H1 (cell line): ENCODE measurements at places on chromosomes 5 and 9. TPM values are rescaled to one million over a fixed set of nuclear protein-coding genes. Genes with fewer than 3 reads are reported as not detected.

DNA sequence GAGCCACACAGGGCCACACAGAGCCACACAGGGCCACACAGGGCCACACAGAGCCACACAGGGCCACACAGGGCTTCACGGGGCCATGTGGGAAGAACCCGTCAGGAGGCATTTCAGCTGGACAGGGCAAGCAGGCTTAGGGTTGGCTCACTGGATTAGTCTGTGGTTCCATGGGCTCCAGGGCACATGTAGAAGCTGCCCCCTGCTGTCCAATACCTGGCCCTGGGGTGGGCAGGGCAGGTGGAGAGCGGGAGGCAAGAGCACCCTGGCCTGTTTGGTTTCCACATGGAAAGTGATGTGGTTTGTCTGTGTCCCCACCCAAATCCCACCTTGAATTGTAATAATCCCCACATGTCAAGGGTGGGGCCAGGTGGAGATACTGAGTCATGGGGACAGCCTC lies 16.4 kb upstream of the LPCAT1 start:
- peaks cover 2% of the 10 kb centered on the region; the same call in 1 of the 2 replicates for H3K27me3 ChIP-seq
- no peaks in the 10 kb centered on the region for H3K4me1 ChIP-seq
- no peak overlapping the region for H3K27ac ChIP-seq
- DNase-seq: peak; percentile 37

- H3K27me3 ChIP-seq: no peaks in the 10 kb centered on the region
- no peak for DNase-seq
- no peaks in the 10 kb centered on the region for H3K36me3 ChIP-seq
- no peak overlapping the region for H3K4me3 ChIP-seq
- no peaks in the 10 kb centered on the region; the same call in 1 of the 2 replicates for H3K4me1 ChIP-seq
These were observed 7.5 kb upstream of the CMBL start for GRCh38 chr5:10315201-10315600.

KIAA1191 gene
- total RNA-seq: 88.0 and 96.4 TPM in 2 replicates

DNA sequence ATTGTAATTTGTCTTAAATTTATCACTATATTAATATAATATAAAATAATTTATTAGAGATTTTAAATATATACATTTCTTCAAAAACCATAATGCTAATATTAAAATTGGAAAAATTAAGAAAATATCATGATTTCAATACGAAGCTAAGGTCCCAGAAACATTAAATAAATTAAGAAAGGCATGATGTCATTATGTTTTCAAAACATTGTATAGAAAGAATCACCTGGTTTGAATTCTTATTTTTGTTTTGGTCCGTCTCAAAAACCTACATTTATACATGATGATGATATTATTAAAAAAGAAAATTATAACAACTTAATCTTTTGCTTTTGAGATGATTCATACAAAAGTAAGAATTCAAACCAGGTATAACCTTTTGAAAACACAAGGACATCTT lies 8.2 kb upstream of the EDIL3 start:
- no peak for DNase-seq
- no peaks in the 10 kb centered on the region for H3K27me3 ChIP-seq
- no peak overlapping the region for H3K4me3 ChIP-seq
- no peaks in the 10 kb centered on the region for H3K36me3 ChIP-seq
- no peak overlapping the region for H3K27ac ChIP-seq

- H3K27ac ChIP-seq: no peak overlapping the region
- no peaks in the 10 kb centered on the region for H3K36me3 ChIP-seq
- no peaks in the 10 kb centered on the region for H3K27me3 ChIP-seq
- peaks cover 2% of the 10 kb centered on the region; the same call in 1 of the 2 replicates for H3K4me1 ChIP-seq
These were observed 18.2 kb downstream of the SLC22A5 start for GRCh38 chr5:132387640-132388117.

- H3K27ac ChIP-seq: no peak overlapping the region
- no peaks in the 10 kb centered on the region for H3K36me3 ChIP-seq
- H3K4me1 ChIP-seq: no peaks in the 10 kb centered on the region
- DNase-seq: peak; percentile 60
These were observed 65.3 kb downstream of the OLFM1 start for GRCh38 chr9:135152614-135153334.

- no peaks in the 10 kb centered on the region for H3K27me3 ChIP-seq
- no peaks in the 10 kb centered on the region for H3K36me3 ChIP-seq
- H3K4me3 ChIP-seq: no peak overlapping the region
- H3K4me1 ChIP-seq: peaks cover 2% of the 10 kb centered on the region; the same call in 1 of the 2 replicates
- no peak overlapping the region for H3K27ac ChIP-seq
These were observed 15.5 kb upstream of the SLC36A3 start for GRCh38 chr5:151318850-151319732.

SPINK1 gene
- 0.48 TPM in 1 of 2 replicates, not detected in the other for total RNA-seq

DNA sequence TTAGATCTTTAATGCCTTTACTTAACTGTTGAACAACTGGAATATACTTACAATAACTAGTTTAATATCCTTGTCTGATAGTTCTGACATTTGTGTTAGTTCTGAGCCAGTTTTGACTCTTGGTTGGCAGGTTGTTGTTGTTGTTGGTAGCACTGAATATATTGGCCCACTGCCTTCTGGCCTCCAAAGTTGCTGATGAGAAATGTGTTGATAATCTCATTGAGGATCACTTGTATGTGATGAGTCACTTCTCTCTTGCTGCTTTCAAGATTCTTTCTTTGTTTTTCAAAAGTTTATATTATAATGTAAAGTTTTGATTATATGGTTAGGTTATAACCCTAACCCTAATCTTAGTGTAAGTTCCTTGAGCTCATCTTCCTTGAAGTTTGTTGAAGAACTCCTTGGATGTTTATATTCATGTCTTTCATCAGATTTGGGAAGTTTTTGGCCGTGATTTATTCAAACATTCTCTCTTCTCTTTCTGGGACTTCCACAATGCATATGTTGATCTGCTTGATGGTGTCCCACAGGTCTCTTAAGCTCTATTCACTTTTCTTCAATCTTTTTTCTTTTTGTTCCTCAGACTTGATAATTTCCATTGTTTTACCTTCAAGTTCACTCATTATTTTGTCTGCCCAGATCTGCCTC lies 149.7 kb downstream of the FGF18 start:
- no peaks in the 10 kb centered on the region for H3K36me3 ChIP-seq
- no peaks in the 10 kb centered on the region for H3K27me3 ChIP-seq
- no peaks in the 10 kb centered on the region for H3K4me1 ChIP-seq
- no peak overlapping the region for H3K4me3 ChIP-seq
- no peak for DNase-seq

PDE6A gene
- total RNA-seq: not detected in 2 replicates

DNA sequence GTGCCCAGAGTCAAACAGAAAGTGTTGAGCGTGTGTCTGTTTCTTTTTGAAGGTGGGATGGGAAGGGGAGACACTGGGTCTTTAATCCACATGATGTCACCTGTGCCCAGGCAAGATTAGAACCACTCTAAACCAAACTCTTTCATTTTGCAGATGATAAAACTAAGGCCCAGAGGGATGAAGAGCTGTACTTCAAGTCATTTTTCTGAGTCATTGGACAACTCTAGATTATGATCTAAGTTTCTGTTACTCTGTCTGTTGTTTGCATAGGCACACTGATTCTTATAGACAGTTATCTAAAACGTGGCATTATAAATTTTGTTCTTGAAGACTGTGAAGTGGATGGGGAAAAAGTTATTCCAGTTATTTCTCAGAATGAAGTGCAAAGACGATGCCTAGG lies 48.8 kb downstream of the MAST4 start:
- H3K27ac ChIP-seq: no peak overlapping the region
- no peak overlapping the region for H3K4me3 ChIP-seq
- no peaks in the 10 kb centered on the region for H3K27me3 ChIP-seq
- no peak for DNase-seq
- no peaks in the 10 kb centered on the region for H3K36me3 ChIP-seq
- no peaks in the 10 kb centered on the region for H3K4me1 ChIP-seq

DNA sequence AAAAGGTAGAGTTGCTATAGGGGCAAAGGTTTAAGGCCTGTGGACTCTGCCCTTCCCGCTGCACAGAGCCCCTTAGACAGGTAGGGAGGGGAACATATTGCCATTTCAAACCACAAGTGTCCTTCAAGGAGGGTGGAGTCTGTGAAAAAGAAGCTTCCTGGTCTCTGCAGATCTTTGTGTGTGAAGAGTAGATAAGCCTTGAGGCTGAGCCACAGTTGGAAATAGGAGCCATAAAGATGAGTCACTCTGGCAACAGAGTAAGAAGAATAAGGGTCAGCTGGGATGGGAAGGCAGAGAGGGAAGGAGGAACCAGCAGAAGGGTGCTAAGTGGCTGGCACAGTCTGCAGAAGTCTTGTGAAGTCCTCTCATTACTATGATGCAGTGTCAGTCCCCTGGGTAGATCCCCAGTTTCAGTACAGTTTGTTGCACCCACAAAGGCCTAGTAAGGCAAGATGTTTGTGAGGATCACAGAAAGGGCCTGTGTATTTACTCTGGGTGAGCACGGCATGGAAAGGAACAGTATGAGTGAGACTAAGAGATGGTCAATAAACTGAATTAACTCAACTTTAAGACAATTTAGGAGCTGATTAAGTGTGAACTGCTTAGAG lies 18.1 kb downstream of the GRXCR2 start:
- no peak overlapping the region for H3K4me3 ChIP-seq
- no peak for DNase-seq
- no peak overlapping the region for H3K27ac ChIP-seq
- peaks cover 3% of the 10 kb centered on the region for H3K4me1 ChIP-seq

SHOC1 gene
- total RNA-seq: not detected in 2 replicates

DNA sequence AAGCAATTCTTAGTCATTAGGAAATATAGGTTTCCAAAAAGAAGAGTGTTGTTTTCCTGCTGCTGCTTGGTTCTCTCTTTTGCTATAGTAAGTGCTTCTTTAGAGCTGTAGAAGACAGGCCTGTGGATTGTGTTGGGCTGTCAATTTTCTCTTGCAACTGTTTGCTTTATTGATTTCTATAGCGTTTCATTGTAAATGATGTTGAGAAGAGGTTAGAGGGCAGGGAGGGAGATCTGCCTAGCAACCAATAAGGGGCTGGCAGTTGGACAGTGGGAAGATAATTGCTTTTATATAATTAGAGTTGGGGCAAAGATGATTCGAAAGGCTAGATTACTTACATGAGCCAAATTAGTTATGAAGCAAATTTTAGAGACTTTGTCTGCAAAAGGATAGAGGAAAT lies 11.1 kb downstream of the UNC13B start:
- H3K27me3 ChIP-seq: no peaks in the 10 kb centered on the region
- H3K27ac ChIP-seq: no peak overlapping the region
- H3K4me1 ChIP-seq: no peaks in the 10 kb centered on the region

- no peaks in the 10 kb centered on the region for H3K4me1 ChIP-seq
- H3K36me3 ChIP-seq: no peaks in the 10 kb centered on the region
- H3K4me3 ChIP-seq: peak within 1 kb of the TSS; percentile 60
- peaks cover 2% of the 10 kb centered on the region for H3K27me3 ChIP-seq
- H3K27ac ChIP-seq: no peak within 1 kb of the TSS
- DNase-seq: peak; percentile 88
These were observed at the start of gene STK32A for GRCh38 chr5:147234825-147235635. TSS of gene STK32A (plus strand) at chr5:147235026. CDS start at chr5:147239635, 4,609 bp downstream.

CDH9 gene
- total RNA-seq: 0.54 and 0.73 TPM in 2 replicates

SLC1A3 gene
- 30.6 and 35.3 TPM in 2 replicates for total RNA-seq

DNA sequence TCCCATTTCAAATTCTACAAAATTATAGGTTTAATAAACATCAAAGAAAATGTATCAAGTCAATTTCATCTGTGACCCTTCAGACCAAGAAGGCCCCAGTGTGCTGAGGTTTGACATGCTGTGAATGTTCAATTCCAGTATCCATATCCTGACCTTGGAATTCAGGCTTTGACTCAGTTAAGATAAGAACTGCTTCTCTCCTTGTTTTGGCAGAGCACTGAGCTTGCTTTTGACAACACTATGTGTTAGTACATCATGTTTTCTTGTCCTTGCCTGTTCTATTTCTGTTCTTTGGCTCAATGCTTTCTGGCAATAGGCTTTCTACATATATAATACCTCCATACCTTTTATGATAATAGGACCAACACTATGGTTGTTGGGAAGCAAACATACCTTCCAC lies 105.6 kb downstream of the PLCXD3 start:
- no peaks in the 10 kb centered on the region for H3K27me3 ChIP-seq
- H3K36me3 ChIP-seq: no peaks in the 10 kb centered on the region
- no peak overlapping the region for H3K27ac ChIP-seq
- H3K4me1 ChIP-seq: no peaks in the 10 kb centered on the region
- H3K4me3 ChIP-seq: no peak overlapping the region

DNA sequence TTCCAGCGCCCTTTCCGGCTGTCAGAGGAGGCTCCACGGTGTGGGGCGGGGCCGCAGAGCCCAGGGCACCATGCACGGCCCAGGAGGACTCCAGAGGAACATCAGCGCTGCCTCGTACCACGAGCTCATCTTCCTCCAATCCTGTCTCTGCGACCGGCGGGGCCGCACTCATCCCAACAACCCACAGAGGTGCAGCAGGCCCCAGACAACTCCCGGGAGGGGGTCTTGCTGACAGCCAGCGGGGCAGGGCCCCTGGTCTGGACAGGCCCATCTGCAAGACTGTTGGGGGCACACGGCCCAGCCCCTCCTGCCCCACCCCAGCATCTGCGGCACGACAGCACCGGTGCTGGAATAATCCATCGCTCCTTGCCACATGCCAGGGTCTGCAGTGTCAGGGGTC lies 88.8 kb downstream of the OLFM1 start:
- no peaks in the 10 kb centered on the region for H3K27me3 ChIP-seq
- H3K4me1 ChIP-seq: no peaks in the 10 kb centered on the region
- no peak overlapping the region for H3K4me3 ChIP-seq
- no peak overlapping the region for H3K27ac ChIP-seq

GRCh38 chr9:12817702-12818101 lies 42.9 kb downstream of the LURAP1L start:
- DNase-seq: no peak
- H3K4me1 ChIP-seq: no peaks in the 10 kb centered on the region
- no peak overlapping the region for H3K27ac ChIP-seq
- no peaks in the 10 kb centered on the region for H3K36me3 ChIP-seq
- no peaks in the 10 kb centered on the region for H3K27me3 ChIP-seq

DNA sequence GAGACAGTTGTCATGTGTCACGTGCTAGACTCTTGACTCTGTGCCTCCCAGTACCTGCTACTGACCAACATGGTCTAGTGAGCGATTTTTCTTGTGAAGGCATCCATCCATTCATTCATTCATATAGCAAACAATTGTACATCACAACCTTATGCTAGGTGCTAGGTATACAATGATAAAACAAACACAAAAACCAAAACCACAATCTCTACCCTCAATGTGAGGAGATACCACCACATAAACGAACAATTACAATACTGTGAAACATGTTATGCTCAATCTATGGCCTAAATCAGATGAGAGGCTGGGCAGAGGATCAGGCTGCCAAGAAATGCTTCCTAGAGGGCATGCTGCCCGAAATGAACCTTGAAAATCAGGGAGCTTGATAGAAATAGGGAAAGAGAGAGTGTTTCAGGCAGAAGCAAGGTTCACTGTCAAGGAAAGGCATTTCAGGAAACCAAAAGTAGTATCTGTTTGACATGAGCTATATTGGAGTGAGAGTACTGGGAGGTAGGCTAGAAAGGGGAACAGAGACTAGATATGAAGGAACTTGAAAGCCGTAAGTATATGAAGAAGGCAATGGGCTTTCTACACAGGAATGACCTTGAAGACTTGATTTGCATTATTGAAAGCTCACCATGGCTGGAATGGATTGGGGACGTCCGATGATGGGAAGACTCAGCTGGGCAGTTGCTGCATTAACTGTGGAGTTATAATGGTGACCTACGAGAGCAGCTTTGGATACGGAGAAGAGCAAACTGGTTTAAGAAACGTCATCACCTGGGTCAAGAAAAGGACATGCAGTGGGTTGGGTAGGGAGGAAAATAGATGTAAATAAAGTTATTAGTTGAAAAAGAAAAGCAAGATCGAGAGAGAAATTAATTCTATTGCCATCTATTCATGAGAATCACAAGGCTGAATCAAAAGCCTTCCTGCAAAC lies 90.1 kb downstream of the THBS4 start:
- DNase-seq: no peak
- H3K36me3 ChIP-seq: no peaks in the 10 kb centered on the region
- no peaks in the 10 kb centered on the region for H3K27me3 ChIP-seq
- H3K4me3 ChIP-seq: no peak overlapping the region
- H3K4me1 ChIP-seq: no peaks in the 10 kb centered on the region

GRCh38 chr9:133031496-133031911 lies 707 bp downstream of the GTF3C5 start:
- DNase-seq: no peak
- H3K27me3 ChIP-seq: no peaks in the 10 kb centered on the region
- no peaks in the 10 kb centered on the region for H3K36me3 ChIP-seq
- H3K4me3 ChIP-seq: peak overlapping the region; percentile 95
- H3K27ac ChIP-seq: no peak overlapping the region
